ENCODE measurements at places on chromosomes 12 and 14. TPM values are rescaled to one million over a fixed set of nuclear protein-coding genes. Genes with fewer than 3 reads are reported as not detected.

- no peaks in the 10 kb centered on the region for H3K27me3 ChIP-seq
- no peaks in the 10 kb centered on the region for H3K4me1 ChIP-seq
- peak overlapping the region; percentile 74 for H3K4me3 ChIP-seq
- DNase-seq: peak; percentile 36
Observed at GRCh38 chr12:68932128-68932960, 627 bp downstream of the CPM start.

- H3K36me3 ChIP-seq: no peaks in the 10 kb centered on the region
- DNase-seq: no peak
- no peaks in the 10 kb centered on the region for H3K27me3 ChIP-seq
- no peaks in the 10 kb centered on the region for H3K4me1 ChIP-seq
- H3K27ac ChIP-seq: no peak overlapping the region
Observed at GRCh38 chr12:91562476-91562875, 379.9 kb upstream of the DCN start.

The ACRBP gene
- 1.9 TPM for total RNA-seq

- peak; percentile 42 for DNase-seq
- H3K4me1 ChIP-seq: no peaks in the 10 kb centered on the region
- peak overlapping the region; percentile 53 for H3K27ac ChIP-seq
Observed at GRCh38 chr12:124680863-124681778, 113.7 kb upstream of the NCOR2 start.

- no peaks in the 10 kb centered on the region for H3K27me3 ChIP-seq
- H3K36me3 ChIP-seq: no peaks in the 10 kb centered on the region
- no peak overlapping the region for H3K4me3 ChIP-seq
- no peak overlapping the region for H3K27ac ChIP-seq
- no peak for DNase-seq
Observed at GRCh38 chr12:68491204-68491960, 119.3 kb upstream of the RAP1B start.

- H3K4me1 ChIP-seq: no peaks in the 10 kb centered on the region
- H3K4me3 ChIP-seq: peak overlapping the region; percentile 70
- H3K27me3 ChIP-seq: no peaks in the 10 kb centered on the region
- peak; percentile 80 for DNase-seq
- peak overlapping the region; percentile 89 for H3K27ac ChIP-seq
Observed at GRCh38 chr12:20369305-20370013, 1.1 kb downstream of the PDE3A start.

The MYRFL gene
- 0.45 TPM for total RNA-seq

- H3K27me3 ChIP-seq: no peaks in the 10 kb centered on the region
- no peak overlapping the region for H3K27ac ChIP-seq
- no peaks in the 10 kb centered on the region for H3K36me3 ChIP-seq
- no peak overlapping the region for H3K4me3 ChIP-seq
- H3K4me1 ChIP-seq: peaks cover 10% of the 10 kb centered on the region
Observed at GRCh38 chr12:11734580-11735180, 85.2 kb downstream of the ETV6 start.

DNA sequence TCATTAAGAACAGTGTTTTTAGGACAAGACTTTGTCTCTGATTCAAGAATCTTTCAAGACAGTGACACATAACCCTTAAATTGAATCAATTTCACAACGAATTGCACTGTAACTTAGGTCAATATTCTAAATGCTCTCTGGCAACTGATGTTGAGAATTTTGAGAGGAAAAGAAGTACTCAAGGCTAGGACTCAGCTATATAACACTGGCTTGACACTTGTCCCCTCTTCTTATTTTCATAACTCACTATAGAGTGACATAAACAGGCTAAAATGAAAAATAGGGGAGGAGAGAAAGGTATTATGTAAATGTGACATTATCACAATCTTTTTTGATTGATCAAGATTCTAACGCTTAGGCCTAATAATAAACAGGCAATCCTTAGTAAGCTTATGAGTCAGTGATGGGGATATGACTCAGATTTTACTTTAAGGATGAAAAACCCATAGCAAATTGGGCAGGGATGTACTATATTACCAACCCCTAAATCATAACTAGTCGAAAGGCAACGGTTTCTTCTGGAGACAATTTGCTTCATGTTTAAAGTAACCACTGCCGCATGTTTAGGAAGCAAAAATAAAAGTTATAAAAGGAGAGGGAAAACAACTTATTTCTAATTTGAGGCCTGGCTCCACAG, 10.9 kb downstream of the BTG1 start:
- no peaks in the 10 kb centered on the region for H3K27me3 ChIP-seq
- DNase-seq: no peak
- no peaks in the 10 kb centered on the region for H3K36me3 ChIP-seq
- H3K4me3 ChIP-seq: no peak overlapping the region
- peaks cover 21% of the 10 kb centered on the region for H3K4me1 ChIP-seq

GRCh38 chr12:13875744-13876143, 105.7 kb downstream of the GRIN2B start:
- no peak for DNase-seq
- no peak overlapping the region for H3K4me3 ChIP-seq
- no peaks in the 10 kb centered on the region for H3K27me3 ChIP-seq
- H3K4me1 ChIP-seq: no peaks in the 10 kb centered on the region
- H3K36me3 ChIP-seq: no peaks in the 10 kb centered on the region
- H3K27ac ChIP-seq: no peak overlapping the region

- H3K4me3 ChIP-seq: peak overlapping the region; percentile 78
- H3K4me1 ChIP-seq: peaks cover 4% of the 10 kb centered on the region
- H3K36me3 ChIP-seq: no peaks in the 10 kb centered on the region
Observed at GRCh38 chr12:57086493-57087009, 2.4 kb upstream of the NAB2 start.

- H3K27ac ChIP-seq: peak overlapping the region; percentile 32
- DNase-seq: peak; percentile 28
- H3K4me1 ChIP-seq: no peaks in the 10 kb centered on the region
- no peaks in the 10 kb centered on the region for H3K36me3 ChIP-seq
- no peaks in the 10 kb centered on the region for H3K27me3 ChIP-seq
Observed at GRCh38 chr12:62683776-62684569, 217.3 kb downstream of the MON2 start.

GRCh38 chr12:46401662-46402061, 29.1 kb upstream of the SLC38A2 start:
- peaks cover 18% of the 10 kb centered on the region for H3K4me1 ChIP-seq
- DNase-seq: no peak
- no peaks in the 10 kb centered on the region for H3K36me3 ChIP-seq
- no peaks in the 10 kb centered on the region for H3K27me3 ChIP-seq

GRCh38 chr14:64768401-64769095, 64.3 kb downstream of the PLEKHG3 start:
- H3K36me3 ChIP-seq: no peaks in the 10 kb centered on the region
- no peak overlapping the region for H3K27ac ChIP-seq
- no peaks in the 10 kb centered on the region for H3K4me1 ChIP-seq
- no peak for DNase-seq
- H3K4me3 ChIP-seq: no peak overlapping the region

GRCh38 chr12:71170456-71170855, 12.7 kb upstream of the TSPAN8 start:
- no peaks in the 10 kb centered on the region for H3K27me3 ChIP-seq
- H3K4me1 ChIP-seq: no peaks in the 10 kb centered on the region
- DNase-seq: no peak
- no peak overlapping the region for H3K4me3 ChIP-seq
- H3K27ac ChIP-seq: no peak overlapping the region
- H3K36me3 ChIP-seq: no peaks in the 10 kb centered on the region

GRCh38 chr12:127271776-127272175, 995.2 kb upstream of the TMEM132C start:
- no peaks in the 10 kb centered on the region for H3K36me3 ChIP-seq
- H3K27me3 ChIP-seq: no peaks in the 10 kb centered on the region
- no peak overlapping the region for H3K27ac ChIP-seq
- no peak overlapping the region for H3K4me3 ChIP-seq
- no peaks in the 10 kb centered on the region for H3K4me1 ChIP-seq

The SMCO2 gene
- 0.21 TPM for total RNA-seq

DNA sequence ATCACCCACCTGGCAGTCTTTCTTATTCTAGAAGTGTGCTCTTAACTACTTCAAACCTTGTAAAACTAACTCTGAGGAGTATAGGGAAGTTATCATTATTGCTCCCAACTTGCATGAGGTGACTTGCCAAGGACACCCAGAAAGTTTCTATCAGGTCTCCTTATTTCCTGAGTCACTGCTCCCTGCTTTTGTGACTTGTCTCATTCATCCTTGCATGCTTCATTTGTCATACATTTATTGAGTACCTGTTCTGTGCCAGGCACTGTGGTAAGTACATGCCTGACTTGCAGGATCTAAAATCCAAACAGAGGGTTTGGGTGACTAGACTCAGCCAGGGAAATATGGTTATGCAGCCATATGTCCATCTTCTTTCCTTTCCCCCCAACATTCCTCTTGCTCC, 25.5 kb downstream of the CFAP251 start:
- H3K27ac ChIP-seq: no peak overlapping the region
- no peaks in the 10 kb centered on the region for H3K27me3 ChIP-seq
- no peaks in the 10 kb centered on the region for H3K36me3 ChIP-seq
- H3K4me3 ChIP-seq: no peak overlapping the region

The DPY19L2 gene
- total RNA-seq: 1.9 TPM

The SOX5 gene
- 1.1 TPM for total RNA-seq

GRCh38 chr12:114868995-114869834, 185.2 kb upstream of the TBX3 start:
- DNase-seq: no peak
- H3K27me3 ChIP-seq: no peaks in the 10 kb centered on the region
- no peak overlapping the region for H3K27ac ChIP-seq
- H3K36me3 ChIP-seq: no peaks in the 10 kb centered on the region
- H3K4me1 ChIP-seq: no peaks in the 10 kb centered on the region

- H3K4me3 ChIP-seq: no peak overlapping the region
- DNase-seq: no peak
- H3K27ac ChIP-seq: no peak overlapping the region
- H3K4me1 ChIP-seq: peaks cover 5% of the 10 kb centered on the region
- no peaks in the 10 kb centered on the region for H3K27me3 ChIP-seq
Observed at GRCh38 chr14:60736494-60736893, 1.9 kb downstream of the MNAT1 start.

The GPX2 gene
- 489 TPM for total RNA-seq

The CFL2 gene
- total RNA-seq: 7.0 TPM

GRCh38 chr12:59646636-59647035, 50.8 kb downstream of the SLC16A7 start:
- no peaks in the 10 kb centered on the region for H3K36me3 ChIP-seq
- no peaks in the 10 kb centered on the region for H3K4me1 ChIP-seq
- no peak overlapping the region for H3K4me3 ChIP-seq
- no peak overlapping the region for H3K27ac ChIP-seq
- H3K27me3 ChIP-seq: no peaks in the 10 kb centered on the region
- DNase-seq: no peak

The PAH gene
- 1.3 TPM for total RNA-seq

DNA sequence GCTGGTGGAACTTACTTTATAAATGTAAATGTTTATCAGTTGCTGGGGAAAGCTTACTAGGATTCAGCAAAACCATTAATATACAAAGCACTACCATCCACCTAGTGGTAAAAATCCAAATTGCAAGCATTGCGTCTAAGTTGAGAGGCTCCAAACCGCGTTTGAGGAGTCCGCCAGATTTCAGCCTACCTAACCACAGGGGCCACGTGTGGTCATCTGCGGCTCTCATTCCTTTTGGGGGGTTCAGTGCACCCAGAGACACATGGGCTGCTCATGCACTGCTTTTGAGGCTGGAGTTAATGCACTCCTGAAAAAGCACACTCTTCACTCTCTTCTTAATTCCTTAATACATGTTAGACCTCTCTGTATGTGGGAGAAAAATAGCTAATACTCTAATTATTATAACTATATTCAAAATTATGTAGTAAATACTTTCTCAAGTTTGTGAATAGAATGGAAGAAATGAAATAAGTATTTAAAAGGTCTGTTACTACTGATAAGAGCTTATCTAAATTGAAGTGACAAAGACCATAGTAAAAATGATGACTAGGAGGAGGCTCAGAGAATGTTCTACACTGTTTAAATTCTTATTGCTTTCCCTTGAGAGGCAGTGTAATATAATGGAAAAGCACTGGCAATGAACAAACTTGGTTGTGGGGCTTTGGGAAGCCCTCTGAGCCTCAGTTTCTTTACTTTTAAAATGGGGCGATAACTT, 41.4 kb upstream of the MANSC4 start:
- H3K4me1 ChIP-seq: no peaks in the 10 kb centered on the region
- no peaks in the 10 kb centered on the region for H3K36me3 ChIP-seq
- peak; percentile 68 for DNase-seq
- H3K27me3 ChIP-seq: no peaks in the 10 kb centered on the region
- no peak overlapping the region for H3K27ac ChIP-seq

DNA sequence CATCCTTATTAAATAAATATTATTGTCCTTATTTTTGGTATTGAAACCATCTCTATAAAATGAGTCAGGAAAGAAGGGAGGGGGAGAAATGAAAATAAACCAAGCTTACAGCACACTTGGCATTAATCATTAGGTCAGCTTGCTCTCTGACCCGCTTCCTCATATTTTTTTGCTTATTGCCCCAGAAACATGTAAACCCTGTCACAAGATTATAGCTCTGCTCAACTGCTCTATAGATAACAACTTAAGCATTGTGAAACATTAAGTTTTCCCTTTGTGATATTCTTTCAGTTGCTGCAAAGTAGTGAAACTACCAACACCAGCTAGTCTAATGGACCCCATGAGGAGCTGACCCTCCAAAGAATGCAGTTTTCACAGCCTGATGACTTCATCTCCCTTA, 819.5 kb downstream of the SLC16A7 start:
- H3K4me1 ChIP-seq: no peaks in the 10 kb centered on the region
- H3K36me3 ChIP-seq: no peaks in the 10 kb centered on the region
- H3K27me3 ChIP-seq: no peaks in the 10 kb centered on the region
- DNase-seq: no peak

The TMEM132D gene
- total RNA-seq: 0.17 TPM

GRCh38 chr12:47193066-47193465, 113.3 kb upstream of the AMIGO2 start:
- no peak for DNase-seq
- H3K4me3 ChIP-seq: no peak overlapping the region
- H3K27ac ChIP-seq: no peak overlapping the region
- no peaks in the 10 kb centered on the region for H3K36me3 ChIP-seq
- no peaks in the 10 kb centered on the region for H3K4me1 ChIP-seq

The CLEC4C gene
- not detected for total RNA-seq

GRCh38 chr12:3123729-3124128, 46.5 kb downstream of the TSPAN9 start:
- no peak overlapping the region for H3K27ac ChIP-seq
- no peak overlapping the region for H3K4me3 ChIP-seq
- no peaks in the 10 kb centered on the region for H3K27me3 ChIP-seq
- no peak for DNase-seq
